NCI-H226 (cell line): ENCODE measurements at places on chromosomes 13 and 19.

- no peak for DNase-seq
These were observed 14.5 kb upstream of the TPP2 start for GRCh38 chr13:102582256-102582655.

DNA sequence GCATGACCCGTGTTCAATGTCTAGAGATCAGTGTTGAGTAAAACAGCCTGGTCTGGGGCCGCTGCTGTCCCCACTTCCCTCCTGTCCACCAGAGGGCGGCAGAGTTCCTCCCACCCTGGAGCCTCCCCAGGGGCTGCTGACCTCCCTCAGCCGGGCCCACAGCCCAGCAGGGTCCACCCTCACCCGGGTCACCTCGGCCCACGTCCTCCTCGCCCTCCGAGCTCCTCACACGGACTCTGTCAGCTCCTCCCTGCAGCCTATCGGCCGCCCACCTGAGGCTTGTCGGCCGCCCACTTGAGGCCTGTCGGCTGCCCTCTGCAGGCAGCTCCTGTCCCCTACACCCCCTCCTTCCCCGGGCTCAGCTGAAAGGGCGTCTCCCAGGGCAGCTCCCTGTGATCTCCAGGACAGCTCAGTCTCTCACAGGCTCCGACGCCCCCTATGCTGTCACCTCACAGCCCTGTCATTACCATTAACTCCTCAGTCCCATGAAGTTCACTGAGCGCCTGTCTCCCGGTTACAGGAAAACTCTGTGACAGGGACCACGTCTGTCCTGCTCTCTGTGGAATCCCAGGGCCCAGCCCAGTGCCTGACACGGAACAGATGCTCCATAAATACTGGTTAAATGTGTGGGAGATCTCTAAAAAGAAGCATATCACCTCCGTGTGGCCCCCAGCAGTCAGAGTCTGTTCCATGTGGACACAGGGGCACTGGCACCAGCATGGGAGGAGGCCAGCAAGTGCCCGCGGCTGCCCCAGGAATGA lies 1.5 kb upstream of the CEACAM5 start:
- peak; percentile 28 for DNase-seq

GRCh38 chr13:96816261-96816660 lies 178.0 kb downstream of the OXGR1 start:
- DNase-seq = no peak

DNA sequence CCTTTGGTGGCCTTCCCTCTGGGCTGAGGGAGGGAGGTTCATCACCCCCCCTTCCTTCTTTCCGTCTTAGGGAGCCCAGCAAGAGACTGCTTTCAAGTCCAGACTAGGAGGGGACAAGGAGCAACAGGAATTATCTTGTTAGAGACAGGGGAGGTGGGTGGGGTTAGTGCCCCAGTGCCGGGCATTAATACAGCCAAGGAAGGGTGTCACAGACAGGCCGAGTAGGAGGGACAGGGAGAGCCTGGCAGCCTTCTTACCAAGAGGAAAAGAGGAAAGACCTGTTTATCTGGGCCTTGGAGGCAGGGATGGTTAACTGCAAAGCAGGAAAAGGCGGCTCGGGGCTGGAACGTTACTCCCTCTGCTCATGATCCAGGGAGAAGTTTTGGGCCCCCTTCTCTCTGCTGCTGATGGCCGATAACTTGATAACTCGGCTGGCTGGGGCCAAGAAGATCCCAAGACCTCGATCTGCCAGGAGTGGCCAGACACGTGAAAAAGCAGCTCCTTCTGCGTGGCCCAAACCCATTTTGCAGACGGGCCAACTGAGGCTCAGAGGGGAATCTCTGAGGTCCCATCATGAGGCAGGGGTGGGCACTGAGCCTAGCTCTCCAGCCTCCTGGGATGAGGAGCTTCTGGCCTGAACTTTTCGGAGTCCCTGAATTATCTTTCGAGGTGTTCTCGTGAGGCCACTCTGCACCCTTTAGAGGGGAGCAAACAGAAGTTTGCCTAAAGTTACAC lies 79.3 kb downstream of the PTPRS start:
- no peak for DNase-seq

- DNase-seq = no peak
These were observed 15.6 kb upstream of the SPC24 start for GRCh38 chr19:11171144-11171543.

- DNase-seq = no peak
These were observed 236.4 kb downstream of the ATP8A2 start for GRCh38 chr13:25608181-25608580.

DNA sequence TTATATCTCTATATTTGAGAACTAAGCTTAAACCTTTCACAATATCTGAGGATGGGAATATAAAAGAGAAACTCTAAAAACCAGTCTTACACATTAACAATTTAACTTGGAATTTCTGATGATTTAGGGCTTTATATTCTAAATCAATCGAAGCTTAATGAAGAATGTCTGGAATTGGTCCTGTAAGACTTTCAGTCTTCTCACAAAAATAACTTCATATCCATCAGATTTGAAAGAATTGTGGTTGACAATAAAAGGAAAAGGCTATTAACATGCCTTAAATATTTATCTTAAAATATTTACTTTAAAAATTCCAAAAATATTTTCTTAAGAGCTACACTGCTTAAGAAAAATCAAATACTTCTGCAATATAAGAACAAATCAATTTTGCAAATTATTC lies 27.3 kb downstream of the MYCBP2 start:
- DNase-seq = no peak

DNA sequence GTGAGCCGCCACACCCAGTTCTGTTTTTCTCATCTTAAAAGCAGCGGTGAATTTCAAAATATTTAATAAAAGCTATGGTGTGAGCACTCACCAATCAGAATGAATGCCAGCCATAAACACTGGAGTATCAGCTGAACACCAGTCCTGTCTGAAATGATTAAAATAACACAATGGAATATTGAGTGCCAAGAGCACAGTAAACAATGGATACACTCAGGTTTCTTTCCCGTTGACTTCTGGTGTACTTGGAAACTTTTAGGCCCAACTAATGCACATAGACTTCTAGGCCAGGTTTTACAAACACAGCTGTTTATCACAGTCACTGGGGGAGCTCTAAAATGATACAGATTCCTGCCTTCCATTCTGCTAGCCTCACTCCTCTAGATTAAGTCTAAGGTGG lies 68.3 kb downstream of the SLC6A16 start:
- no peak for DNase-seq

GRCh38 chr13:112333756-112334543 lies 42.2 kb upstream of the SPACA7 start:
- peak; percentile 60 for DNase-seq

- no peak for DNase-seq
These were observed 23.2 kb upstream of the ACOD1 start for GRCh38 chr13:76925115-76925514.

- DNase-seq = peak; percentile 65
These were observed 2.4 kb upstream of the NTN5 start for GRCh38 chr19:48674921-48675824.

DNA sequence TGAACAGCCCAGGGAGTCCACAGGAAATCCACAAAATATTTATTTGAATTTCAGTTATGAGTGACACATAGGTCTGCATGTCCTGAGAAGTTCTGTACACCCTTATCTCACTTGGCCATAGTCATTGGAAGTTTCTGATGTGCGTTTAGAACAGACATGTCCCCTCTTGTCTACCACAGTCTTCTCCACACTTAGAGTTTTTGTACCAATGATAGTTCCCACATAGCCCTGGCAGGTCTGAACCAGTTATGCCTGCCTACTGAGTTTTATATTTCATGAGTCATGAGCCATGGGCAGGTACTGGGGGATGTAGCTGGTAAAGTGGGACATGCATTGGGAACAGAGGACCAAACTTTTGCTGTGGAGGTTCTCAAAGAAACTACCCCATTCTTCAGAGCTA lies 11.3 kb downstream of the ZNF132 start:
- DNase-seq = no peak

DNA sequence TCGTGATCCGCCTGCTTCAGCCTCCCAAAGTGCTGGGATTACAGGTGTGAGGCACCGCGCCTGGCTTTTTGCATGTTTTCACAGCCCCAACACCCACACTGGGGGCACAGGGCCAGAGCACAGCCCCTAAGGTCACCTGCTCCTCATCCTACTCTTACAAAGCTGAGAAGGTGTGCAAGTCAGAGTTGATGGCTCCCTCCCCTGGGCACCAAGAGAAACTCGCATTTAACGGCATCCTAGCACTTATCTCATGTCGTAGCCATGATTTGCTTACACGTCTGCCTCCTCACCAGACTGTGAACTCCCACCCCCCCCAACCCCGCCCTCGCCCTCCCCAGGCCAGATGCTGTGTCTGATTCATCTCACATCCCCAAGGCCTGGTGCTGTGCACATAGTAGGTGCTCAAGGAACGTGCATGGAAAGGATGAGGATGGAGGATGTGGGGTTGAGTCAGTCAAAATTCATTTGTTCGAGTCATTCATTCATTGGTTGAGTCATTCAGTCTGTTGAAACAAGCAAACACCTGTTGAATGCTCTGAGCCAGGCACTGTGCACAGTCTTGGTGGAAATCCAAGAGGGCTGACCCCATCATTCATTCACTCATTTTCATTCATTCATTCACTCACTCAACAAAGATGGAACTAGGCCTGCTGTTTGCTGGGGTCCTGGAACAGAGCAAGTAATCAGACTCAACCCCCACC lies 11.3 kb downstream of the SHANK1 start:
- no peak for DNase-seq
